ENCODE measurements at places on chromosomes 11 and 22. TPM values are rescaled to one million over a fixed set of nuclear protein-coding genes. Genes with fewer than 3 reads are reported as not detected.

Gene RASSF10
- not detected for polyA plus RNA-seq

Gene NPTXR
- polyA plus RNA-seq: under 0.01 TPM

Gene TMEM191B
- 6.6 TPM for polyA plus RNA-seq

Gene OR51B5
- not detected for polyA plus RNA-seq

Gene APOA5
- not detected for polyA plus RNA-seq

- no peak overlapping the region for H3K27ac ChIP-seq
- no peak for DNase-seq
- H3K4me1 ChIP-seq: no peaks in the 10 kb centered on the region
- no peak overlapping the region for H3K4me3 ChIP-seq
- H3K27me3 ChIP-seq: no peaks in the 10 kb centered on the region
Observed at GRCh38 chr11:123413636-123414035, 16.4 kb upstream of the GRAMD1B start.

DNA sequence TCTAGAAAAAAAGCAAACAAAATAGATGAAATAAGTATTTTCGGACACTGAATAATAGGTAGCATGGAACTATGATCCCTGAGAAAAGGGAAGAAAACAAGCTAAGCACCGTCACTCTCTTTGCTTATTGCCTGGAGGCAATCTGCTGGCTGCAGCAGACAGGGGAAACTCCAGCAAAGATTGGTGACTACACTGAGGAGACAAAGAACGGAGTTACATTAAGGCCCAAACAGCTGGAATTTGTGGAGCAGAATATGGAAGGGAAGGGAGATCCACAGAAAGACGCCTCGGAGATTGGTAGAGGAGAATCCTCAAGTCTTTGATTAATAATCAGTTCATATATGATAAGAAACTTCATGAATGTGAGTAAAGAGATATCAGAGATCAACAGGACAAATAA lies 150.2 kb downstream of the TYR start:
- H3K36me3 ChIP-seq: no peaks in the 10 kb centered on the region
- H3K4me1 ChIP-seq: no peaks in the 10 kb centered on the region
- H3K27ac ChIP-seq: no peak overlapping the region

All from sigmoid colon (tissue), 7 donors.